ENCODE measurements at places on chromosomes 7 and 10. TPM values are rescaled to one million over a fixed set of nuclear protein-coding genes. Genes with fewer than 3 reads are reported as not detected.

The OGDHL gene
- 0.23 TPM for total RNA-seq

The TFEC gene
- not detected for total RNA-seq

The HYAL4 gene
- total RNA-seq, result not detected

The ELMO1 gene
- total RNA-seq, result 1.8 TPM

The CPA1 gene
- total RNA-seq, result not detected

The SAP25 gene
- 1.3 TPM for total RNA-seq

The TLX1 gene
- total RNA-seq, result not detected

The TMEM213 gene
- not detected for total RNA-seq

All from A549 treated with CORT108297 at 1 μM for 4 hours (cell line).